ENCODE measurements at places on chromosomes 11 and 22. TPM values are rescaled to one million over a fixed set of nuclear protein-coding genes. Genes with fewer than 3 reads are reported as not detected.

Gene CSF2RB
- total RNA-seq: 1.00 TPM

GRCh38 chr11:2092956-2093412 lies 46.2 kb downstream of the IGF2 start:
- no peak for DNase-seq

DNA sequence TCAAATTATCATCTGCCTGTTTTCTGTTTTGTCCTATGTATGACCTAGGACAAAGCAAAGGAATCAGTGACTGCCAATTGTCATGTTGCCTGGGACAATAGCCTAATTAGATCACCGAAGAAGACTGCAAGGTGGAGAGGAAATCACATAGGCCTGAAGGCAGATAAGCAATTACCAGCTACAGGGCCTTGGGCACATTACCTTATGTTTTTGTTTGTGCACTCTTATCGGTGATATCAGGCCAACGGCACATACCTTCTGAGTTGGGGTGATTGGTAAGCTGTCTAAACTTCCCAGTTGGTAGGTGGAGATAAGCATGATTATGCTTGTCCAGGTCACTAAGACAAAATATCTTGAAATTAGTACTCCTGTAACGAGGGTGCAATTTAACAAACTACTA lies 58.1 kb upstream of the FAM181B start:
- DNase-seq: no peak

DNA sequence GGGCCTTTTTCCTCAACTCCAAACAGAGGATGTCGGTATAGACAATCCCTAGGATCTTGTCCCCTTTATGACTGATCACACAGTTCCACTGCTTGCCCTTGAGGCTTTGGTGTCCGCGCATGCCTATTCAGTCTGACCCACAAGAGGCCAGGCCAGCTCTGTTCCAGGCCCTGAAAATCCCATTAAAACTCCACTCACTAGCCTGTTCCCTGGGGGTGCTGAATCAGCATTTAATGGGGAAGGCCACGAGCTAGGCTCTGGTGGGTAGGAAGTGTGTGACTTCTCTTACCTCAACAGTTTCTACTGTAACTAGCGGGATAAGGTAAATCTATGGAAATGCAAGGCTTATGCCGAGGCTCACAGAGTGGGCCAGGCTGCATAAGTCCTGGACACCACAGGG lies 117.7 kb downstream of the PTPRJ start:
- no peak for DNase-seq

Gene C11orf42
- not detected for total RNA-seq

Data from cerebellum (tissue), 4 donors.